ENCODE measurements at places on chromosomes 3 and 15.

DNA sequence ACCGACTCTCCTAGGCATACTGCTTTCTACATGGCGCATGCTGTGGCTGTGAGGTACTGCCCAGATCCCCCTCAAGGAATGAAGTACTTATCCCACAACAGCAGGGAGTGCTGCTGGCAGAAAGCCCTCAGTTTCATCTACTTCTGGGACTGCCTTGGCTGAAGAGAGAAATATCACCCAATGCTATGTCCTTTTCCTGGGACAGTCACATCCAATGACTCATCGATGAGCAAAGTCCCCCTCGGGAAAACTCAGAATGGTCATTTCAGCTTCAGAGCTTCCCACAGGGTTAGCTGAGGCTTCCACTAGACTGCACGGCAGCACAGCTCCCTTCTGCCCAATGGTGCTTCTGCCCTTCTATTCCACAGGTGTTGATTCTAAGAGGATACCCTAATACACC is 3.6 kb upstream of the NMD3 start:
- DNase-seq: no peak

- DNase-seq: no peak
These were observed 74.3 kb downstream of the FBLN2 start for GRCh38 chr3:13623101-13623654.

DNA sequence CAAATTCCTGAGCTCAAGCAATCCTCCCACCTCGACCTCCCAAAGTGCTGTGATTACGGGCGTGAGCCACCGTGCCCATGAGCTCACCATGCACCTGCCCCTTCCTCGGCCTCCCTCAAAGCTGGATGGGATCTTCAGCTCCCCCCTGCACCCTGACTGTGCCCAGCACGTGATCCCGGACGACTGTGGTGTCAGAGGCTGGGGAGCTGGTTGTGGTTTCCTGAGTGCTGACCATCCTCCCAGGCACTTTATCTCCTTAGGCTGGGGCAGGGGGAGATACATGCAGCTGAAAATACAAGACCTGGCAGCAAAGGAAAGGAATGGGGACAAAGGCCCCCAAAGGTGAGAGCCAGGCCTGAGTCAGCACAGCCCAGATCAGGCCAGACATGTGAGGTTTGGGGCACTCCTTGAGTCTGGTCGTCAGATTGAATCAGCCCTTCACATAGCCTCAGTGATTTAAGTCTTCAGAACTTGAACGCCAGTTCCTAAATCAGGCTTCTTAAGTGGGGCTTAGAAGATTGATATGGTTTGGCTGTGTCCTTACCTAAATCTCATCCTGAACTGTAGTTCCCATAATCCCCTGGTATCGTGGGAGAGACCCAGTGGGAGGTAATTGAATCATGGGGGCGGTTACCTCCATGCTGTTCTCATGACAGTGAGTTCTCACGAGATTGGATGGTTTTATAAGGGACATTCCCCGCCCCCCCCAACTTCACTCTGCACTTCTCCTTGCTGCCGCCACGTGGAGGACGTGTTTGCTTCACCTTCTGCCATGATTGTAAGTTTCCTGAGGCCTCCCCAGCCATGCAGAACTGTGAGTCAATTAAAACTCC is 35.8 kb downstream of the PRKCD start:
- DNase-seq: peak; percentile 62

DNA sequence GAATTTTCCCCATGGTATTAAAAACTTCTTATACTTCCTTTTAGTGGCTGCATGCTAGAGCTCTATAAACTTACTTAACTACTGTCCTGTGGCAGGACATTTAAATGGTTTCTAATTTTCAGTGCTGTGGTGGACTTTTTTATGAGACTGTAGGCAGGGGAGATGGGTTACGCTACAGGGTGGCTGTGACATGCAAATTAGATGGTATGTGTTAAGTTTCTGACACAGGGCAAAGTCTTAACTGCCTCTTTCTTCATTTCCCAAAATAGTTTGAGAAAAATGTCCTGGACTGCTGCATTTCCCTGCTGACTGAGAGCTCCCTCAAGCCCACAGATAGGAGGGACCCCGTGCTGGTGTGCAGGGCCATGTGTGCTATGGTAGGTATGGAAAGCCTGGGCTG is 22.0 kb downstream of the TGM4 start:
- DNase-seq: no peak

- DNase-seq: no peak
These were observed 25.4 kb downstream of the PHLDB2 start for GRCh38 chr3:111884411-111885018.

- no peak for DNase-seq
These were observed 52.5 kb upstream of the UBE2Q2 start for GRCh38 chr15:75790631-75791336.

GRCh38 chr3:119228373-119229145 is 12.1 kb downstream of the B4GALT4 start:
- DNase-seq: no peak

- DNase-seq: no peak
These were observed 26.0 kb downstream of the NBEAL2 start for GRCh38 chr3:47005212-47006144.

DNA sequence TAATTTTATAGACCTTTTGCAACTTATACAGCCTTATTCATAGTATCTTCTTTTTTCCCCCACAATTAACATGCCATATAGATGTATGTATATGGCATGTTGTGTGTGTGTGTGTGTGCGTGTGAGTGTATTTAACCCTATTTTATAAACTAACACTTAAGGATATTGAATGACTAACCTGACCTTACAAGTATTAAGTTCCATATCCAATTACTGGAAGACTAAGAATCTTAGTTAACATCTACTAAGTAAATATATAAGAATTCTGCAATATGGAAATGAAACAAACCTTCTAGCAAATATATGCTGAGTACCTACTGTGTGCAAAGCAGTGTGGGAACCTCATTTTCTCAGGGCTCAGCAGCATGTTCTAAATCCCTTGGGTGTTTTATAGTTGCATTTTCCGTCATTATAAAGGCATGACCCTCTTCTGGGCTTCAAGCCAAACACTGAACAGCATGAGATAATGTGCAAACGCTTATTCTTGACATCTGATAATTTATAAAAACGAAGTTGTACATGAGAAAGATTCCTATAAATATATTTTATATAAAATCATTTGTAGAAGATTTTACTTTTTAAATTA is 105.5 kb downstream of the NLGN1 start:
- DNase-seq: no peak

DNA sequence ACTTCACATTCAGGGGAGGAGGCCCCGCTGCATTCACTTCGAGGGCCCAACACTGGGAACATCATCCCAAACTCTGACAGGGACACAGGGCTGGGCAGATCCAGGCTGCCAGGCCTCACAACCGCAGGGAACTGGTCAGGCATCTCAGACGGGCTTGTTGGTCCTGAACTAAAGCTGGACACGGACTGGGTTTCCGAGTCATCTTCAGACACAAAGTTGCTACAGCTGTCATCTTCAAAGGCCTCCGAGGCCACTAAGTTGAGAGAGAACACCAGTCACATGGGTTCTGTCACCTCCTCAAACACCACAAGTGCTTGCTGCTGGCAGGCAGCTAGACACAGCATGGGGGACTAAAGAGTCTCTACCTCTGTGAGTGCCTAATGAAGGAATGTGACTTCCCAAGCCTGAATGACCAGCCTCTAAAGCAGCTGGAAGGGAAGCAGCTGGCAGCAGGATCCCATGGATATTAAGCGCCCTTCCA is 50.9 kb downstream of the CAPN7 start:
- DNase-seq: no peak

GRCh38 chr3:70433091-70433490 is 120.7 kb upstream of the MDFIC2 start:
- no peak for DNase-seq

GRCh38 chr15:32828507-32829186 is 110.8 kb downstream of the GREM1 start:
- no peak for DNase-seq

DNA sequence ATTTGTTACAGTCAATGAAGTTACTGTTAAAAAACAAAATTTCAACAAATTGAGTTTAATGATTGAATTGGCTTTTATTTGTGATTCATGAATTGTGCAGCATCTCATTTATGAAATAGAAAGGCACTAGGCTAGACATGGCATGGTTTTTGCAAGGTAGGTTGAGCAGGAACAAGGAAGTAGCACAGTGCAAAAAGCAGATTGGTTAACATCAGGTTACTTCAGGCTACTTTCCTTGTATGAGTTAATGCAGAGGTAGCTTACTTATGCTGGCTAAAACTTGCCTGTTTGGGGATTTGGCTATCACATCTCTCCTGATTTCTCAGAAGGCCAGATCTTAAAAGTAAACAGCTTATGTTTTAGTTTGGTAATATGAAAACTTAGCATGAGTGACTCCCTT is 23.0 kb upstream of the SV2B start:
- DNase-seq: no peak

- DNase-seq: no peak
These were observed 126.6 kb upstream of the BCL6 start for GRCh38 chr3:187871848-187872247.
